Sigmoid colon (tissue), 7 donors: ENCODE measurements at places on chromosomes 16 and 17. TPM values are rescaled to one million over a fixed set of nuclear protein-coding genes. Genes with fewer than 3 reads are reported as not detected.
A peak's percentile ranks its signal among the peaks of the same experiment; 100 is the strongest.

GDPD1 gene
- 2.5 TPM for total RNA-seq

DNA sequence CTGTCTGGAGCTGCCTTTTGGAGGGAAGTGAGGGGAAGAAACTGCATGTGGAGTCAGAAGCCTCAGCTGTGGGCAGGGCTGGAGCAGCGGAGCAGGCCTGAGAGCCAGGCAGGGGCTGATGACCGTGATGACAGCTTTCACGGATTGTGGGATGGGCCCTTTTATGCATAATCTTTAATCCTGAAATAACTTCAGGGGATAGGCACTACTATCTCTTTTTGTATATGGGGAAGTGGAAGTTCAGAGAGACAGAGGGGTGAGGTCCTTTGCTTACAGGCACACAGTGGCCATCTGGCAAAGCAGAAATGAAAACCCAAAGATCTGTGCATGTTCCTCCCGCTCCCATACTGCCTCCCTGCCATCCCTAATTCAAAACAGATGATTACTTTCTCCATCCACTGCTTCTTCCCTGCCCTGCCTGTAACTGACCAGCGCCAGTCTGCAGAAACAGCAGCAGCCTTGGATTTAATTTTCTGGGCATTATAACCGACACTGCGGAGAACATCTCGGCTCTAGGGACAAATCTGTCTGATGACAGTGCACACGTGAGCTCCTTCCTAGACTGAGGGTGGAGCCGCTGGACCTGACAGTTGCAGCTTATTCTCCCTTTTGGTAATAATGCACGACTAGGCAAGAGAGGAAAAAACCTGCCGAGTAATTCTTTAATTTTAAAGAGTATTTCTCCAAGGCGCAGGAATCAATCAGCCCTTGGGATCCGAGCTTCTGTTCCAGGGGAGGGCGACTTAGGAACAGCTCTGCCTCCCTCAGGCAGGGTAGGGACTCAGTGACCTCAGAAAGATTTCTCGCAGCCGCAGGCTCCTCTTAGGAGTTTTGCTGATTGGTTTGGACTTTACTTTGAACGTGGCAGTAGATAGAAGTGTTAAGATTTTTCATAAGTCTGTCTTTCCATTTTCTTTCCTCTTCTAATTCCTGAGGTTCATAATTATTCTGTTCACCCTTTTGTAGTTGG, 95.4 kb downstream of the UTP18 start:
- no peak overlapping the region for H3K4me3 ChIP-seq
- no peak overlapping the region for H3K27ac ChIP-seq
- H3K4me1 ChIP-seq: peaks cover 5% of the 10 kb centered on the region
- no peak for DNase-seq
- H3K27me3 ChIP-seq: no peaks in the 10 kb centered on the region

- no peaks in the 10 kb centered on the region for H3K4me1 ChIP-seq
- H3K27me3 ChIP-seq: no peaks in the 10 kb centered on the region
- no peaks in the 10 kb centered on the region for H3K36me3 ChIP-seq
- DNase-seq: peak; percentile 96
- H3K4me3 ChIP-seq: peak overlapping the region; percentile 65
Observed at GRCh38 chr16:85611444-85612190, 1.5 kb upstream of the GSE1 start.

RAB34 gene
- 205 TPM for total RNA-seq
